Kidney epithelial cell (primary cell): ENCODE measurements at places on chromosomes 16 and 17.

GRCh38 chr17:72702136-72702735 lies 390.3 kb downstream of the SLC39A11 start:
- no peak for DNase-seq

GRCh38 chr16:88341551-88342290 lies 41.0 kb upstream of the ZNF469 start:
- no peak for DNase-seq

GRCh38 chr17:67063141-67063540 lies 18.8 kb downstream of the CACNG1 start:
- DNase-seq, result no peak

- DNase-seq, result no peak
These were observed 122.0 kb downstream of the IRF8 start for GRCh38 chr16:86020971-86021370.

DNA sequence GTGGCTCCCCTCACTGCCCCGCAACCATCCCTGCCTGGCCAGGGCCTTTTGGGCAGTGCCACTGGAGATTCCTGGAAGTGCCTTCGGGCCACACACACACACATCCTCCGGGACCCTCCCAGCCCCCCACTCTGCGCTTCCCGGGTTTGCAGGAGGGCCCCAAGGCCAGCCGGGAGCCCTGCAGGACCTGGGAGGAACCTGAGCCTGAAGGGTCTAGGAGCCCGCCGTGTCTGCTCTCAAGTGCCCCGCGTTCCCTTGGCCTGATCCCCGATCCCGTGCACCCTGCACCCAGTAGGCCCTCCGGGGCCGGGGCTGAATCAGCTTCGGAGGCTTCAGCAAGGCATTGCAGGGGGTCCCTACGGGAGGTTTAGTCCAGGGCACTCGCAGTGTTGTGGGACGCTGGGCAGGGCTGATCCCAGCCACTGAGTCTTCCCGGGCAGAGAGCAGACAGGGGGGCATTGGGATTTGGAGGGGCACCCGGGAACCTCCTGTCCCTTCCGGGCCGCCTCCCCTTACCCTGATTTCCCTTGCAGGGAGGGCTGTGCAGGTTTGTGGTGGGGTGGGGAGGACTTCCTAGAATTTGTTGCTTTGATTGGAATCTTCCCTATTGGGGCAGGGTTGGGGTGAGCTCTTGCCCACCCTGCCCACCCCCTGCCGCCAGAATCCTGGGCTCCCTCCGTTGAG lies 36.9 kb downstream of the TMEM235 start:
- DNase-seq, result no peak
